ENCODE measurements at places on chromosomes 5 and 9.

DNA sequence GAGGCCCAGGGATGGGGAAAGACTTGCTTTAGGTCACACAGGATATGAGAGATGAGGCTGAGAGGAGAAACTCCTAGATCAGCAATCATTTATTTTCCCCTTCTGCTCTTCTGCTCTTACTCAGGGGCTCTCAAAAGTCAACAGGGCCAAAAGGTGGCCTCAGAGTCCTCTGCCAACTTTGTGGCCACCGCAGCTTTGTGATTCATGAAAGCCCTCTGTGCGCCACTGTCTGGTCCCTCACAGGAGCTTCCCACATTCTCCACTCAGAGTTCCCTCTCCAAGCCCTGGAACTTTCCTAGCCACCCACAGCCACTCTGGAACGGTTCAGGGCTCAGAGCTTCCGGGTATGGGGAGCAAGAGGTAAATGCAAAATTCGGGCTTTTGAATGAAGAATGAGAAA lies 82.4 kb downstream of the COL27A1 start:
- no peak for DNase-seq

- no peak for DNase-seq
Observed at GRCh38 chr5:61273279-61273975, 58.6 kb upstream of the ZSWIM6 start.

DNA sequence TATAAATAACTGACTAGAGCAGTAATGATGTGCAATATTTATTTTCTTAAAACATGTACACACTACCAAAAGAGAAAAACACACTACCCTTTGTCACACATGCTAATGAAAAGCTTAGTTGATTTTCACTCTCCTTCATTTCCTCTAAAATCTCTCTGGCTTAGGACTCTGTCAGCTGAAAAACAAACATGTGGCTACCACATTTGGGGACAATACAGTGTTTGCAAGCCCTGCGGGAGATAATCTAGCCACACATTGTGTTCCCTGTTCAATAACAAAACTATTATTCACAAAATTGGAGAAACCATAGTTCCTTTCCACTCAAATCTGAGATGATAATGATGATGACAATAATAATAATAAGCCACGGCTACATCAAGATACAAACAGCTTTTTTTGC lies 3.5 kb upstream of the LOX start:
- DNase-seq, result no peak

DNA sequence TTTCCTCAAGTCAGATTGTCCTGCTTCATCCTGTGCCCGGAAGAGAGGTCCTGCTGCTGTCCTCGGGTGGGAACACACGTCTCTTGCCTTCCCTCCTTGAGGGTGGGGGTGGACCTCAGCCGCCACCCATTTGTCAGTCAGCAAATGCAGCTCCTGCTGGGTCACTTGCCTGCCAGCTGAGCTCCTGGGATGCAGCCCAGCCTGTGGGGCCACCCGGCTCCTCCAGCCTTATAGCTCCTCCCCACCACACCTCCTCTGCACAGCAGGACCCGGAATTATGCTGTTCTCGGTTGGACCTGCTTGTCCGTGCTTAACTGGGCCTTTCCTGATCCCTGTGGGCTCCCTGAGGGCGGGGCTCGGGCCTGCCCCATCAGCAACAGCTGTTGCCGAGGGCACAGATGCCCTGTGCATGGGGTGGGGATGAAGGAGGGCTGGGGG lies 52.7 kb downstream of the RXRA start:
- DNase-seq, result no peak

DNA sequence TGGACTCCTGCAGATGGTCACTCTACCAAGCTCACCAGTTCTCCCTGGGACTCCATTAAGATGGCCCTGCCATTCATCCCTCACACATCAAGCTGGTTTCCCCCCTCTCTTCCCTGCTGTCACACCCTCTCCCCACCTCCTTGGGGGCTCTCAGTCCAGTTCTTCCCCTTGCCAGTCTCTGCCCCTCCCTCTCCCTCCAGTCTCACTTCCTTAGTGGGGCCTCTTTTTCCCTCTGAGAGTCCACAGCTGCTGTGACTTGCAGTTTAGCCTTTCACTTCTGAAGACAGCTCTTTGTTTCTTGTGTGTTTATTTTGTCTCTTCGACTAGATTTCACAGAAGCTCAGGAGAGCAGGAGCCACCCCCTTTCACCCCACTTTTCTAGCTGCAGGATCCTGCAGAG lies 10.5 kb downstream of the DOCK2 start:
- no peak for DNase-seq

DNA sequence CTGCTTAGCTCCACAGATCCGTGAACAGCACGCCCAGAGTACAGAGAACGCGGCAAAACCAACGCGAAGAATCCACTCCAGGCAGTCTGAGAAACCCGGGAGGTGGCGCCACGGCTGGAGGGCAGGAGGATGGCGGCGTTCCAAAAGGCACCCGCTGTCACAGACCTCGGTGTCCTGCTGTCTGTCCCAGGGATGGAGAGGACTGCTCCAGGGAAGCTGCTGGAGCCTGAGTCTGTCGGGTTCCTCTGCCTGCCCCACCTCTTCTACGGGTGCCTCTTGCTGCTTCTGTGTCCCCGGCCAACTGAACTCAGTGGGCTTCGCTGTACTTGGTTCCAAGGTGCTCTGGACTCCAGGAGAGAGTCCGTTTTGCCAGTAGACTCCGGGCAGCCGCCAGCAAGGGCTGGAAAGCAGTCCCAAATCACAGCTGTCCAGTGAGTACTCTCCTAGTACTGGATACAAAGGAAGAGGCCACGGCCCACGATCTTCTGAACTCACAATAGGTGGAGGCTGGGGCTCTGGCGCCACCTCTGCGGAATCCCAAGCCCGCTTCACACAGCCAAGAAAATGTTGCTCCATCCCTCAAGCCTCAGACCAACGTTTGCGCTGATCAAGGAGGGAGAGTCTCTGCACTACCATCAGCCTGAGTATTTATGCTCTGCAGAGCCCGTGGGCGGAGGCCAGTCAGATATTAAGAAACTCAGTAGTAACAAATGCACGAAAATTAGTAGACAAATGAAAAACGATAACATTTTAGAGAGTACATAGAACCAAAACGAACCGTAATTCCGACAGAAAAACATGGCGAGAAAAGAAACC lies 440 bp downstream of the ANXA2R start:
- peak; percentile 68 for DNase-seq

DNA sequence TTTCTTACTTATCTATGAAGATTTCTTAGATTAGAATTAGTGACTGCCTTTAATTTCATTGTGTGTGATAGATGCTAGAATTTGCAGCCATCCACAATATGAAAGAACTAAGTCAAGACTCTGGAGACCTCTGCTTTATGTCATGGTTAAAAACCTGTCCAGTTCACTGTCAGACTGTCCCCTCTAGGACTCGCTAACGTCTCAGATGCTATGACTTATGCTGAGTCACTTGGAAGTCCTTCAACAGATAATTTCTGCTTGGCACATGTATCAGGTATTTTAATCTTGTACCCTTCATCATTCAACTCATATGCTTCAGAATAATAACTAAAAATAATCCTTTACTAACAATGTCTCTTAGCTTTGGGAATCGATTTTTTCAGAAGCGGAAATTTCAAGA lies 230.5 kb upstream of the DMAC1 start:
- no peak for DNase-seq

GRCh38 chr5:137630216-137630971 lies 105.5 kb downstream of the KLHL3 start:
- DNase-seq, result no peak

DNA sequence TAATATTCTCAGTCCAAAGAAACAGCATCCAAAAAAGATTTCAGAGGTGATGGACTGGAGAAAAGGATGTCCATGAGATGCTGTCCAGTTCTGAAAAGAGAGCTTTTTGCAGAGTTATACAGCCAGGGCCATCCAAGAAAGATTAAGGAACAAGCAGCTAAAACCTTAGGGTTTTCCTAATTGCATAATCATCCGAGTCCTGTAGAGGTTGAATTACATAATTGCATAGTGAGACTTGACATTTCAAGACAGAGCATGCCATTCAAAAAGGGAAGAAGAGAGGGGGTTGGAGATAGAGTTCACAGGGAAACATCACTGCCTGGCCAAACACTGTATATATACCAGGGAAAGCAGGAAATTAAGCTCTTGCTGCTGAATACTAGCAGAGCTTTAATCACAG lies 1729.2 kb upstream of the WWC1 start:
- no peak for DNase-seq

DNA sequence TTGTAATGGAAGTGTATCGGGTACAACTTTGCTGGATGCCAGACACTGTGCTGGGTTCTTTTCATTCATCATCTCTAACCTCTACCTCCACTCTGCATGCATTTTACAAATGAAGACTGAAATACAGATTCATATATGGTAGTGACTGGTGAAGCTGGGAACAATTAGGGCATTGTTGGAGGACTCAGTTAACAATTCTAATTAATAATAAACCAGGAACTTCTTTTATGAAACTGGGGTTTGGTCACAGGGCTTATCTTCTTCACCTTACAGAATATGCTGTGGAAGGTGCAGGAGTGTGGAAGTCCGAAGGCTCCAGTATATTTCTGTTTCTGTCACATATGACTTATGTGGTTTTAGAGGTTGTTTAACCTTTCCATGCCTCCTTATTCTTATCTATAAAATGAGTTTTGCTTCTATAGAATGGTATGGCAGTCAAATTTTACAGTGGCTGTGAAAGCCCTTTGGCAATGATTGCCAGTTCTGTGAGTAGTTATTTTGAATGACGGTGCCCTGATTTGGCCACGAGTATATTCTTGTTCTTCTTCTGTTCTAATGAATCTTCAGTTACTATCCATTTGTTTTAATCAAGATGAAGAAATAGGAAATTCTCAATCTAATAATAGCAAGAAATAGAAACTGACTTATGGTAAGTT lies 284.7 kb downstream of the GABRB2 start:
- DNase-seq, result no peak

DNA sequence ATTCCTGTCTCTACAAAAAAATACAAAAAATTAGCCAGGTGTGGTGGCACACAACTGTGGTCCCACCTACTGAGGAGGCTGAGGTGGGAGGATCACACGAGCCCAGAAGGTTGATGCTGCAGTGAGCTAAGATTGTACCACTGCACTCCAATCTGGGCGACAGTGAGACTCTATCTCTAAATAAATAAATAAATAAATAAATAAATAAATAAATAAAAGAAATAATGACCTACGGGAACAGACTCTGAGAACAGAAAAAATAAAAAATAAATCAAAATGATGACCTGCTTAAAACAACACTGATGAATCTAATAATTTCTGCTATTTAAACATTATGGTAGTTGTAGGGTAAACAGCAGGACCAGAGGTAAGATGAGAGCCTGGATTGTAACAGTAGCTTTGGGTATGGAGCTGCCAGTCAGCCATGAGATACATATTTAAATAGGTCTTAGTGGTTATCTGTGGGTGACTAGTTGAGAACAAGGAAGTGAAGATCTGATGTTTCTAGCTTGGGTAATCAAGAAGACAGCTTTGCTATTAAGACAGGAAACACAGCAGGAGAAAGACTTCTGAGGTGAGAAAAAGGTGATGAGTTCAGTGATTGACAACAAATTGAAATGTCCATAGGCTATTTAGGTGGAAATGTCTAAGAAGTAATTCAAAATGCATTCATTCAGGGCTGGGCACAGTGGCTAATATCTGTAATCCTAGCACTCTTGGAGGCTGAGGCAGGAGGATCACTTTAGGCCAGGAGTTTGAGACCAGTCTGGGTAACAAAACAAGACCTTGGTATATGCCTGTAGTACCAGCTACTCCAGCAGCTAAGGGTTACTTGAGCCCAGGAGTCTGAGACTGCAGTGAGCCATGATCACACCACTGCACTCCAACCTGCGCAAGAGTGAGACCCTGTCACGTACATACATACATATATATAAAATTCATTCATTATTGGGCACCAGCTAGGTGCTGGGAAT lies 11.0 kb downstream of the RNF145 start:
- no peak for DNase-seq

DNA sequence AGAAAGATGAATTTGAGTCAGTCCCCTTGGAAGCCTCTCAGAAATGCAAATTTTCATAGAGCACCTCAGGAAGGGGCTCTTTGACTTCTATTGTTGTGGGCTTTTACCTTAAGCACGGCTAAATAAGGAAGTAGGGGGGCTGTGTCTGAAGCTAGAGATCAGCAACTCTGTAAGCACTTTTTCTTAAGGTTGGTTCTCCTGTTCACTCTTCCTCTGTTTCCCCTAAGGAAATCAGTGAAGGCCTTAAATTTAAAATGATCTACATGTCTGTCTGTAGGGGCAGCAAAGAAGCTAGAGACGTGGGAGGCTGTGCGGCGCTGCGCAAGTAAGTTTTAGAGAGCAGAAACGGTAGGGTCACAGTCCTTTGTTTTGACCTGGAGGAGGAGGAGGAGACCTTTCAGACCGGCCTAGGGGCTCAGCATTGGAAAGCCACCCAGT lies 1.2 kb upstream of the CDC14B start:
- no peak for DNase-seq

- DNase-seq, result no peak
Observed at GRCh38 chr9:38120961-38121360, 51.9 kb upstream of the SHB start.

- peak; percentile 84 for DNase-seq
Observed at GRCh38 chr9:132079391-132080091, at the start of gene MED27. Gene MED27 (minus strand): TSS chr9:132079867. CDS start chr9:132079844, 23 bp downstream.

DNA sequence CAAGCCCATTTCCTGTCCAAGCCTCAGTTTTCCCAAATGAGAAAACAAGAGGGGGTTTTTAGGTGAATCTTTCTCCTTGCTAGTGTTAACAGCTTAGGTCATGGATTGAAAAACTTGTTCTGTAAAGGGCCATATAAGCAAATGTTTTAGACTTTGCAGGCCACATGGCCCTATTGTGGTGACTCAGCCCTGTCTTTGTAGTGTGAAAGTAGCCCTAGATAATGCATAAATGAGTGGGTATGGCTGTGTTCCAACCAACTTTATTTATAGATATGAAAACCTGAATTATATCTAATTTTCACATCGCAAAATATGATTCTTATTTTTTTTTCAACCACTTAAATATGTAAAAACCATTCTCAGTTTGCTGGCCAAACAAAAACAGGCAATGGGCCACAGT lies 6.9 kb upstream of the BARX1 start:
- DNase-seq, result no peak

GRCh38 chr9:108297073-108297472 lies 558.7 kb downstream of the ACTL7B start:
- DNase-seq, result no peak

- peak; percentile 44 for DNase-seq
Observed at GRCh38 chr5:402615-403359, 40.2 kb upstream of the EXOC3 start.

- no peak for DNase-seq
Observed at GRCh38 chr5:116068028-116068632, 16.7 kb upstream of the COMMD10 start.

- DNase-seq, result no peak
Observed at GRCh38 chr5:124841829-124842712, 95.6 kb upstream of the ZNF608 start.

- DNase-seq, result no peak
Observed at GRCh38 chr5:104016646-104017045, 454.1 kb upstream of the NUDT12 start.

- DNase-seq, result no peak
Observed at GRCh38 chr5:118544887-118545449, 443.4 kb downstream of the DTWD2 start.

- no peak for DNase-seq
Observed at GRCh38 chr9:33051144-33051543, 25.3 kb downstream of the SMU1 start.

GRCh38 chr5:1523480-1523792 lies 324 bp downstream of the LPCAT1 start:
- DNase-seq, result no peak
